ENCODE measurements at places on chromosomes 11 and 22.

DNA sequence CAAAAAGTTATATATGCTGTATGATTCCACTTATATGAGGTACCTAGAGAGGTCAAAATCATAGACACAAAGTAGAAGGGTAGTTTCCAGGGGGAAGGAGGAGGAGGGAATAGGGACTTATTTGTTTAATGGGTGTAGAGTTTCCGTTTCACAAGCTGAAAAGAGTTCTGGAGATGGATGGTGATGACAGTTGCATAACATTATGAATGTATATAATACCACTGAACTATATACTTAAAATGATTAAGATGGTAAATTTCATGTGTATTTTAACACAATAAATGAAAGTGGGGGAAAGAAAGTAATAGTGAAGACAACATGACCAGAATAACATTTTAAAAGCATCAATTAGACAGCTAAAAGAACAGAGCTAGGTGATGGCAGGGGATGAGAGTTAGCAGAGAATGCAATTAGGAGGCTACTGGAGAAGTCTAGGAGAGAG is 51.2 kb downstream of the MRTFA start:
- no peak overlapping the region for H3K27ac ChIP-seq
- no peak overlapping the region for H3K4me3 ChIP-seq
- no peaks in the 10 kb centered on the region for H3K4me1 ChIP-seq
- no peaks in the 10 kb centered on the region for H3K36me3 ChIP-seq
- no peaks in the 10 kb centered on the region for H3K27me3 ChIP-seq
- no peak for DNase-seq

DNA sequence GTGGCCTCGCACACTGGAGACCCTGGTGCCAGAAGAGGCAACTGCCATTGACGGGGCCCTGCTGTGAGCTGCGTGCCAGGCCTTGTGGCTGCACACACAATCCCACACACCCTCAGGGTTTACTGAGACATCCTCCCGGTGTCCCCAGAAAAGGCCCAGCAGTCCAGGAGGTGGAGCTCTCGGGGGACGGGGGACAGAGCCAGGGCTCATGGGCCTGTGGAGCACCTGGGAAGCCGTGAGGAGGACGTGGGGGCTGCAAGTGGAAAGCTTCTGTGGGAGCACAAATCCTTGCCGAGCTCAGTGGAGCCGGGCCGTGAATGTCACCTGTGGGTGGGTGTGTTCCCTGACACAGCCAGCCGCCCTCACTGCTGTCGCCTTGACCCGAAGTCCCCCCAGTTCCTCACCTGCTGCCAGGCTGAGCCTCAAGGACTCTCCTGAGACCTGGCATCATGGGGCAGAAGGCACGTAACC is 609.7 kb downstream of the TBC1D22A start:
- no peaks in the 10 kb centered on the region for H3K27me3 ChIP-seq
- H3K4me1 ChIP-seq, result no peaks in the 10 kb centered on the region
- no peak overlapping the region for H3K27ac ChIP-seq
- no peak overlapping the region for H3K4me3 ChIP-seq
- no peaks in the 10 kb centered on the region for H3K36me3 ChIP-seq
- no peak for DNase-seq

- H3K36me3 ChIP-seq, result peaks cover 92% of the 10 kb centered on the region
- H3K27me3 ChIP-seq, result no peaks in the 10 kb centered on the region
- DNase-seq, result no peak
- H3K4me3 ChIP-seq, result no peak overlapping the region
- H3K27ac ChIP-seq, result no peak overlapping the region
Observed at GRCh38 chr11:70411713-70412452, 13.6 kb downstream of the CTTN start.

GRCh38 chr11:119130662-119131061 is 9.3 kb downstream of the HINFP start:
- no peaks in the 10 kb centered on the region for H3K27me3 ChIP-seq
- H3K36me3 ChIP-seq, result peaks cover 23% of the 10 kb centered on the region
- no peaks in the 10 kb centered on the region for H3K4me1 ChIP-seq
- no peak for DNase-seq
- no peak overlapping the region for H3K4me3 ChIP-seq

DNA sequence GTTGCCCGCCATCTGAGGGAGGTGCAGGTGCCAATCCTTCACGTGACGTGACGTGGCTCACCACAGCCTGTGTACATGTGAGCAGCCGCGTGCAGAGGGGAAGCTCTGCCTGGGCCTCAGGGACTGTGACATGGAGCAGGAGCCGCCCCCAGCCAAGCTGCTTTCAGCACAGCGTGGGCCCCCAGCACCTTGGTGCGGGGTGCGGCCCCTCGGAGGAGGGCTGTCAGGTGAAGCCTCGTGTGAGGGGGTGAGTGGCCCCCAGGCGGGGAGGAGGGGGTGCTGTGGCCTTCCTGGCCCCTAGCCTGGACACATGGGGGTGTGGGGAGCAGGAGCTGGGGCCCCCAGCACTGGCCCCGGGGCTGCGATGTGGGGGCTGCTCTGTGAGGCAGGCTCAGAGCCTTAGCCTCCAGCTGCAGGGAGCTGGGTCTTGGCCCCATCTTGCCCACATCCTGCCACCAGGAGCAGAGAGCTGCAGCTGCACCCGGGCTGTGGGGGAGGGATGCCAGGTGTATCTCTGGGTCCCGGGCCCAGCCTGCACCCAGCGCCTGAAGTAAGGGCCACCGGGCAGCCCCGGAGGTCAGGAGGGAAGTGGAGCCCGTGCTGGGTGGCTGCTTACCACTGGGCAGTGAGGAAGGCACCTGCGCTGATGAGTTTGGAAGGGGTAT is at the start of gene ADORA2A:
TSS of gene ADORA2A (plus strand) at position 100 of the 665 bp plus-strand sequence. CDS start 5,806 bp downstream, outside the sequence.
- DNase-seq, result no peak
- no peaks in the 10 kb centered on the region for H3K36me3 ChIP-seq
- H3K4me1 ChIP-seq, result peaks cover 11% of the 10 kb centered on the region
- H3K4me3 ChIP-seq, result no peak within 1 kb of the TSS
- H3K27me3 ChIP-seq, result peaks cover 23% of the 10 kb centered on the region

DNA sequence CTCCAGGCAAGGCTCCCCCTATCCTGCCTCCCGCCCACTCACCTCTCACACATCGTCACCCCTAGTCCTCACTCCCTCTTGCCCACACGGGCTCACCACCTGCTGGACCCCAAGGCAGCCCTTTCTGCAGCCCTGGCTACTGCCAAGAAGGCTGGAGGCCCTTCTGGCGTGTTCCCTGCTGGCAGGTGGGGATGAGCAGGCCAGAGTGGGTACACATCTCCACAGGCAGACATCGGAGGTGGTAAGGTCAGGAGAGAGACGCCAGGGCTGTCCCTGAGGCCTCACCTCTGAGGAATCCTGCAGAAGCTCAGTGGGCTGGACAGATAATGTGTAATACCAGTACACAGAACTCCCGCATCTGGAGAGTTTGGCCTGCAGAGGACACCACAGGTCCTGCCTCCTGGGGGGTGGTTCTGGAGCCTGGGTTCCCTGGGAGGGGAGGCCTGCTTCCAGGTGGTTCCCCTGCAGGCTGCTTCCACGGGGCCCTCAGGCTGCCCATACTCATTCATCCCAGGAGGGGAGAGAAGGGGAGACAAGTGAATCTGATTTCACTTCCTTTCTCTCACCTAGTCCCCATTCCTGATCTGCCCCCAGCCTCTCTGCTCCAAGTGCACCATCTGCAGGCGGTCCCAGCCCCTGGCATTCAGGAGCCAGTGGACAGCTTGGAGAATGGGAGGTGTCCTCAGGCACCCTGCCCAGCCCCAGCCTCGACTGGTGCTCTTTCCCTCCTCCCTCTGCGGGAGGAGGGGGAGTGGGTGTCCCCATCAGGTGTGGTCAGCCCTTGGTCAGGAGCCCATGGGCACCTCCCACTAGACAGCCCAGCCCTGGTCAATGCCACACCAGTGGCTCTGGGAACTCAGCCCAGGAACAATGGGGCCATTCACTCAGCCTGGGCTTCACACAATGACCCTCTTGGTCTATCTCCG is 6.1 kb upstream of the CHST1 start:
- H3K36me3 ChIP-seq, result no peaks in the 10 kb centered on the region
- no peak overlapping the region for H3K27ac ChIP-seq
- no peak for DNase-seq
- H3K4me1 ChIP-seq, result no peaks in the 10 kb centered on the region
- H3K27me3 ChIP-seq, result peaks cover 2% of the 10 kb centered on the region

DNA sequence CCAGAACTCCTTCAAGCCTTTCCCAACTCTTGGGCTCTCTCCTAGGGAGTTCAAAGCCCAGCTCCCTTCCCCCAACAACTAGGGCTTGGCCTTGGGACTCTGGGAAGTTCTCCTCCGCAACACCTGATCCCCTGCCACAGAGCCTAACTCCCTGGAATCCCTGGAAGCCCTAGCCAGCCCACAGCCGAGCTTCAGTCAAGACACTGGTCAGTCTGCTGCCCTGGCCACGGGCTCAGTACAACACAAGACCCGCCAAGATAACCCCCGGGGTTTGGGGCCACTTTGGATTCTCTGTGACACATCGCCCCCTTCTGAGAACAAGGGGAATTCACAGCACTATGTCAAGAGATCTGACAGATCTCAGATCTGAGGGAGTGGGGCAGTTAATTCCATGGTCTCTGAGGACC is 58.3 kb downstream of the SLC22A12 start:
- no peak overlapping the region for H3K27ac ChIP-seq
- no peaks in the 10 kb centered on the region for H3K36me3 ChIP-seq
- no peak for DNase-seq
- H3K4me1 ChIP-seq, result peaks cover 15% of the 10 kb centered on the region
- H3K27me3 ChIP-seq, result peaks cover 18% of the 10 kb centered on the region

DNA sequence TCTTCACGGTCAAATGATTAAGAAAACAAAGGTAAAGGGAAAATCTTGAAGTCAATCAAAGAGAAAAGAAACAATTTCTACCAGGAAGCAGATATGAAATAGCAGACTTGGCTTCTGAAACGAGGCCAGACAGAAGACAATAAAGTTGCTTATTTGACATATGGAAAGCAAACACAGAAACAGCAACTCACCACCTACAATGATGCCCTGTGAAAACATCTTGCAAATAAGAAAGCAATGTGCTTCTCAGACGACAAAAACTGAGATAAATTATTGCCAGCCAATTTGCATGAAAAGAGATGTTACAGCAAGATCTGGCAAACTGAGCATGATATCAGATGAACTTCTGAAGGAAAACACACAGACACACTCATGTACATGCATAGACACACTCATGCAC is 45.9 kb upstream of the CTSC start:
- H3K27me3 ChIP-seq, result no peaks in the 10 kb centered on the region
- no peaks in the 10 kb centered on the region for H3K4me1 ChIP-seq
- DNase-seq, result no peak
- H3K36me3 ChIP-seq, result no peaks in the 10 kb centered on the region
- no peak overlapping the region for H3K27ac ChIP-seq

DNA sequence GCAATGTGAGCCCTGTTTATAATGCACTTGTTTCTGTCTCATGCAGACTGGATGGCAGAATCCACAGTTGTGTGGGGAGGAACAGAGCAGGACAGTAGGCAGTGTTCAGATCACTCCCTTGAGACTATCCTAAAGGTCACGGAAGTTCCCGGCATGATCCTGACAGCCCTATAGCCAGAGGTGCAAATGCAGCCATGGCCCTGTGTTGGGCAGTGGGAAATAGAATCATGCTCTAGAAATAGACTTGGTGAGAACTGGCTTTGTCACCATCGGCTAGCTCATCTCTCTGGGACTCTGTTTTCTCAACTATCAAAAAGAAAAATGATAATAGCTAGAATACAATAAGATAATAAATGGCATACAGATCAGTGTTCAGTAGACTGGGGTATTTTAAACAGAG is 123.2 kb downstream of the FEZ1 start:
- no peaks in the 10 kb centered on the region for H3K36me3 ChIP-seq
- peaks cover 38% of the 10 kb centered on the region for H3K4me1 ChIP-seq
- H3K27ac ChIP-seq, result no peak overlapping the region
- peaks cover 4% of the 10 kb centered on the region for H3K27me3 ChIP-seq
- no peak overlapping the region for H3K4me3 ChIP-seq

GRCh38 chr22:20940186-20940651 is 23.0 kb downstream of the CRKL start:
- H3K27me3 ChIP-seq, result no peaks in the 10 kb centered on the region
- H3K4me3 ChIP-seq, result no peak overlapping the region
- H3K36me3 ChIP-seq, result peaks cover 2% of the 10 kb centered on the region

DNA sequence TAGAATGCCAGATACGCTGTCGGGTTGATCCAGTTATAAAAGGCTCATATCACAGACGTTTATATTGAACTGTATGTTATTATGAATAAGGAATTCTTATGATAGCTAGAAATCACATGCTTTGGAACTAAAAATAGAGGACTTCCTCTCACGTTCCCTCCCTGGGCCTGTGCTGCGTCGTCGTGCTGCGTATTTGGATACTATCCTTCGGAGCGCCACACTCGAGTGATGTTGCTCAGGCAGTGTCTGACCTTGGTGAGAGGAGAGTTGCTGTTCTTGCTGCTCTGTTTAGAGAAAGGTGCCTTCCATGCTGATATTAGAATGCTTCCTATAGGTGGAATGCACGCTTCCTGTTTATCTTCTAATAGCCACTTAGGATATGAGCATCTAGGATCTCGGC is 20.2 kb upstream of the ST14 start:
- no peak overlapping the region for H3K4me3 ChIP-seq
- H3K27me3 ChIP-seq, result no peaks in the 10 kb centered on the region
- no peaks in the 10 kb centered on the region for H3K4me1 ChIP-seq
- peaks cover 79% of the 10 kb centered on the region for H3K36me3 ChIP-seq

All from H1 (cell line).